Activated CD4-positive, alpha-beta T cell treated with anti-CD3 and anti-CD28 coated beads for 4 hours (primary cell): ENCODE measurements at places on chromosomes 7 and 10.

DNA sequence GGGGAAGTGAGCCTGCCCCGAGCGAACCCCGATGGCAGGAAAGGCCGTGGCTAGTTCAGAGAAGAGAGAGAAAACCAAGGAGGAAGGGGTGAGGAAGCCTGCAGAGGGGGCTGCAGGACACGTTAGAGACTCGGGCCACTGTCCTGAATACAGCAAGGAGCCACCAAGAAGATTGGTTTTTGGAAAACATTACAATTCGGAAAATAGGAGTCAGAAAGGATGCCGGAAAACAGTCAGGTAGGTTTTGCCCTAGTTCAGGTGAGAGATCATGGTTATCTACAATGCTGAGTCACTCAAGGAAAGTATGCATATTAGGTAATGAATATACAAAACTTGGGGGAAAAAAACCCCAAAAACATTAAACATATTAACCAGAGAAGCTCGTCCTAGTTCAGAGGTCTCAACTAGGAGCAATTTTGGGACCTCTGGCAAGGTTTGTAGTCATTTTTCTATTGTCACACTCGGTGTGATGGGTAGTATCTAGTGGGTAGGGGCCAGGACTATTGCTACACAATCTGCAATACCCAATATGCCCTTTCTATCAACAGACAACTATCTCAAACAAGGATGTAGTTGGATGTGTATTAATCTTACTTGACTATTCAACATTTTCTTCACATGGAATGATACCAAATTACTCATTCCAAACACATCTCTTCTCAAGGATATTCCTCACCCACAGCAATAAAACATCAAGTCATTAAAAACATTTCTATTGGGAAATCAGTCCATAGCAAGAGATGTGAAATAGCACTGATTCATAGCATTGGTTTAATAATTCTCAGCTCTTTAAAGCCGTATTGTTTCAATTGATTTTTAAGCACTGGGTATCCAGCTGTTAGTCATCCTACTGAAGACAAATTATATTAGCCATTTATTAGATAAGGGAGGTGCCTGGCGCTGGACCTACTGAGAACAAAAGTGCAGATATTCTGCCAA, 74.4 kb upstream of the RSU1 start:
- peak; percentile 57 for DNase-seq

DNA sequence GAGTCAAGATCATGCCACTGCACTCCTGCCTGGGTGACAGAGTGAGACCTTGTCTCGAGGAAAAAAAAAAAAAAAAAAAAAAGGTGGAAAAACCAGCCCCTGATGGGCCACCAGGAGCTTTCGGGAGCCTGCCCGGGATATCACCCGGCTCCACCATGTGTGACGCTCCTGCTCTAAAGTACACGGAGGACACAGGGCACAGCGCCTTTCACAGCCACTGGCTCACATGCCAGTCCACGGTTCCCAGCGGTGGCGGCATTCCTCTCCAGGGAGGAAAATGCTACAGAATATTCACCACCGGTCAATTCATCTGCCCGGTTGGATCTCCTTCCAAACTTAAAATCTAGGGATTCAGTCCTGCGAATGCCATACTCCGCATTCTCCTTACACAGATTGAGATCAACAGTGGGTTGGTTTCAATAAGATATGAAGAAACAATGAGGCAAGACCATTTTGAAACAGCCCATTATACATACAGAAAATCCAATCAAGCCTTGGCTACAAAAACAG, 81.2 kb downstream of the CTBP2 start:
- DNase-seq = no peak

- DNase-seq = no peak
Measured at GRCh38 chr10:107689323-107689722, 524.8 kb upstream of the SORCS1 start.

DNA sequence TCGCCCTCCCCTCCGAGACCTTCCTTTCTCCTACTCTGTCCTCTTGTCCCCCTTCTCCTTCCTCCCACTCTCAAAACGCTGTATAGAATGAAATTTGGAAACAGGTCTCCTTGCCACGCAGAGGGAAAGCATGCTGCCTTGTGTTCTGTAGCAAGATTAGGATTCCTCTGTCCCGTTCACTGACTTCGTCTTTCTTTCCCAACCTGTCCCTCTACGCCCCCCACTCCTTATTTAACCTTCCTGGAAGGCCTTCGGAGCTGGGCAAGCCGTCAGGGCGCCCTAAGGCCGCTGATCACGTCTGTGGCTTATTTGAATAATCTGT, 1.3 kb downstream of the HOXA9 start:
- no peak for DNase-seq

DNA sequence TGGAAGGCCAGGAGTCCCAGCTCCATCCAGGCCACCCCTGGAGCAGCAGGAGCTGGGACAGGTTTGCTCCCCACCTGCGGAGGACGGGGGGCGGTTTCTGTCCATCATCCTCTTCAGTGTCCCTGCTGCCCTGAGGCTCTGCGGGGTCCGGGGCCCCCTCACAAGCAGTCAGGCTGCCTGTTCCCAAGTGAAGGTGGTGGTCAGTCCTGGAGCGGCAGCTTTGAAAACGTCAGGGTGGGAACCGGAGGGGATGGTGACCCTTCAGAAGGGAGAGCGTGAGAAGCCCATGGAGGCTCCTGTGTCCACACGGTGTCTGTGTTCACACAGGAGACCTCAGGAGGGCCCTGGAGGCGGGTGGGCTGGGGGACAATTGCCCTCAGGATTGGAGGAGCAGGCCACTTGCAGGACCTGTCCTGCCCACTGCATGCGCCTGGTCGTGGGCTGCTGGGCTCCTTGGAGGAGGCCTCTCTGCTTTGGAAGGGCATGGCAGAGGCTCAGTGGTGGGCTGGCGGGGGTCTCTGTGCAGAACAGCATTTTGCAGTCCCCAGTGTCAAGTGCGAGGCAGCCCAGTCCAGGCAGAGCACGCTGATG, 49.3 kb upstream of the INPP5A start:
- no peak for DNase-seq

DNA sequence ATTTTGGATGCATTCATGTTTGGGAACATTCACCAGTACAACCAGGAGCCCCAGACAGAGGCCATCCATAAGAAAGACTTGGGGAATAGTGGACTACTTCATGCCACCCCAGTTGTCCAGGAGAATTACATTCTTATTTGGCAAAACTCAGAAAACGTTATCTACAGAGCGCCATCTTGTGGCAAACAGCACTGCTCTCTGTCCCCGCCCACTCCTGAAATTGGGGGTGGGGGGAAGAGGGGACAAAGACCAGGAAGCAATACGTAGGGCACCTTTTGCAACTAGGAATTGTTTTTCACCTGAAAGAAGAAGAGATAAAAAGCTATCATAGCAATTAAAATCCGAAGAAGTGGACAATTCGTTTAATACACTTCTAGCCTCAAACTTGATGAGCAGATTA, 134.6 kb upstream of the MGMT start:
- DNase-seq = no peak

GRCh38 chr7:1787241-1787640, 117.2 kb downstream of the ELFN1 start:
- DNase-seq = no peak

- no peak for DNase-seq
Measured at GRCh38 chr10:36507715-36508114, 617.7 kb upstream of the ANKRD30A start.

DNA sequence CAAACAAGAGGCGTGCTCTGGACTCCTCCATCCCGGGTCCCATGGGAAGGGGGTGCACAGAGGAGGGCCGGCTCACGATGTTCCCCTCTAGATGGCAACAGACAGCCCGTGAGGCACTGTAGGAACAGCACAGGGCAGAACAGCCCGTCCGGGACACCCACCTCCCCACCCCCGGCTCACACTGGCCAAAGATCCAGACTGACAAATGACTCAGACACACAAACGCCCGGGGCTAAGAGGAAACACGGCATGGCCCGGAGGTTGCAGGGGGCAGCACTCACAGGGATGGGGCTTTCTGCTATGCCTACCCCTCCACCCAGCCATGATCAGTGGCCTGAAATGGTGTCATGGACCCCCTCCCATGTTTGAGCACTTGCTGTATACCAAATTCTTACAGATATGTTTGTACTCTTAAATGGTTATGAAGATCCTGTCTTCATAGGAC, 4.9 kb upstream of the ELN start:
- no peak for DNase-seq

DNA sequence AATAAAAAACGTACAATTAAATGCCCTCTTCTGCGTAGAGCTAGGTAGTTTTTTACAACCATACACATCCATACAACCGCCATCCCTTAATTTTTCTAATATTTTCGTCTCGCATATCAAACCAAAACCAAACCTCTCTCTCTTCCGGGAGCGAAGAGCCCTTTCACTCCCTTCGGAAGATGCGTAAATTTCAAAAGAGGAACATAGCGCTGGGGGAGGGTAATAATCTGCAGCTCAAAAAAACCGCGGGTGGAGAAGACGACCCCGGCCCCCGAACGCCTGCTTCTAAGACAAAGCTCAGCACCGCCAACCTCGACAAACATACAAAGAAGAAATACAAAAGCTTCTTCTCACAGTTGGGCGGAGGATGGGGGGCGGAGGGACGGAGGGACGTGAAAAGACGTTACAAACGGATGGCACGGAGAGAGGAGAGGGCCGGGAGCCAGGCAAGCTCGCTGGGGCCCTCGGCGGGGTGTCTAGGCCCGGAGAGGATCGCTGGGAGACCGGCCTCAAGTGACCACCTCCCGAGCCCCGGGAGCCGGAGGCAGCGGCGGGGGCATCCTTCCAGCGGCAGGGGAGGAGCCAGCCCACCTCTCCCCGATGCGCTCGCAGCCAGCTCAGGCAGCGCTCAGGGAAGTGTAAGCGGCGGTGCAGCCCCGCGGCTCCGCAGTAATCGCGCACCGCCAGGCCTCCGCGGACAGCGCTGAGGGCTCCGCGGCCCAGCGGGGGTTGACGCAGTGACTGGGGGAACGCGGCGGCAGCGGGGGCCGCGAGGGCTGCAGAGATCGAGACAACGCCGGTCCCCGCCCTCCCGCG, 851 bp downstream of the MKRN1 start:
- peak; percentile 14 for DNase-seq

DNA sequence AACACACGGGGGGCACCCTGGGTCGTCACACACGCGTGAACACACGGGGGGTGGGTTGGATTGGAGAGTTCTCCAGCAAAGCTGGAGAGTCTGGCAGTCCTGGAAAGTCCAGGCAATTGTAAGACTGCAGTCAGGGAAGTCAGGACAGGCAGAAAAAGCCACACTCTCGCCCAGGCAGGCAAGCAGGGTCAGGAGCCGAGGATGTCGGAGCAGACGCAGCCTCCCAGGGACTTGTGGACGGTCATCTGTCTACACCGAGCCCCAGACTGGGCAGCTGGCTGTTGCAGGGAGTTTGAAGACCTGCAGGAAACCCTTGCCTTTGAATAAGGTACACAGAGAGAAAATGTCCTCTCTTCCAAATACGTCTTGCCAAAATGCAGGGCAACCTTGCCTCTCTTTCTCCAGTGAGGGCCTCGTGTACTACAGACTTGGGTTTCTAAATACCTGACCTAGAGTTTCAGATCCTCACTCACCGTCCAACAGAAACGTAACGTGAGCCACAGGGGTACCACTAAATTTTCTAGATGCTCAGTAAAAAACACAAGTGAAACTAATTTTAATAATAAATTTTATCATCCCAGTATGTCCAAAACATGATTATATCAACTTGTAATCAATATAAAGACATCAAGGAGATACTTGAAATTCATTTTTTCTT, 176.7 kb downstream of the ADARB2 start:
- no peak for DNase-seq

DNA sequence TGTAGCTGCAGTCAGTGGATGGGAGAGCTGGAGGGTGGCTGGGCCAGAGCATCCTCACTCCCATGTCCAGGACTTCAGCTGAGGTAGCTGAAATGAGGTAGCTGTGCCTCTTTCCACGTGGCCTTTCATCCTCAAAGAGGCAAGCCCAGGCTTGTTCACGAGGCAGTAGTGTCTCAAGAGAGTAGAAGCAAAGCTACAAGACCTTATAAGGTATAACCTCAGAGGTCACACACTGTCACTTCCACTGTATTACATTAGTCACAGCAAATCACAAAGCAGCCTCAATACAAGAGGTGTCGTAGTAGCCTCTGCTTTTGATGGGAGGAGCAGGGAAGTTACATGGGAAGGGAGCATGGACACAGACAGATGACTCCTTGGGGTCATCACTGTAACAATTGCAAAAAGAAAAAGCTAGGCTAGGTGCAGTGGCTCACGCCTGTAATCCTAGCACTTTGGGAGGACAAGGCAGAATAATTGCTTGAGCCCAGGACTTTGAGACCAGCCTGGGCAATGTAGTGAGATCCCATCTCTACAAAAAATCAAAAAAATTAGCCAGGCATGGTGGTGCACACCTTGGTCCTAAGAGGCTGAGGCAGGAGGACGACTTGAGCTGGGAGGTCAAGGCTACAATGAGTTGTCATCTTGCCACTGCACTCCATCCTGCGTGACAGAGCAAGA, 97.5 kb downstream of the SKIDA1 start:
- DNase-seq = no peak

GRCh38 chr10:35083242-35083641, 6.9 kb downstream of the CUL2 start:
- no peak for DNase-seq

GRCh38 chr10:71842422-71842821, 8.6 kb downstream of the PSAP start:
- DNase-seq = no peak

- DNase-seq = no peak
Measured at GRCh38 chr10:51072921-51073434, 1.3 kb upstream of the PRKG1 start.

GRCh38 chr10:114905450-114905849, 32.5 kb upstream of the TRUB1 start:
- no peak for DNase-seq

DNA sequence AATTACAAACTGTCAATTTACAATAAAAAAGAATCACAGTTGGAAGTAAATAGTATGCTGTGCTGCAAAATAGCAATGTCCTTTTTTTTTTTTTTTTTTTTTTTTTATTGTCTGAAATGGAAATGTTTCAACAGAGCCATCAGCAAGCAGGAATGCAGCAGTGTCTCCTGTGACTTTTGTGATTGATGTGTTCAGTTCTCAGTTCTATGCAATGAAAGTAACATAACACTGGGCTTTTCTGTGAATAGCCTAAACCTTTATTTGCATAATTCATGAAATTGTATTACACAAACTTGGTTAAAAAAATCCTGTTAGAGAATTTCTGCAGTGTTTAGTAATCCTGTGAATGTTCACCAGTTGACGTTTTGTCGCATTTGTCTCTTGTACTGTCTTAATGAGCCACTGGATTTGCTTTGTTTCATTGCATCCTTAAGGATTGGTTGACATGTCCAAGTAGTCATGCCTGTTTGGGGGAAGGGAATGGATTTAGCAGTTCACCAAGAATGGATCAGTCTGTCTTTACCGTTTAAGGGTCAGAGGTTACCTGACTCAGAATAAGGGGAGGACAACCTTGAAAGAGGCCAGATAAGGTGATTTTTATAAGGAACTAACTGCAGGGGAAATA, 192.7 kb downstream of the MLLT10 start:
- no peak for DNase-seq

- no peak for DNase-seq
Measured at GRCh38 chr10:130713135-130713534, 576.9 kb downstream of the GLRX3 start.

- DNase-seq = no peak
Measured at GRCh38 chr10:27911011-27911410, 87.9 kb downstream of the ODAD2 start.

- no peak for DNase-seq
Measured at GRCh38 chr7:39221901-39222300, 244.2 kb downstream of the POU6F2 start.

- no peak for DNase-seq
Measured at GRCh38 chr7:134684165-134684564, 37.5 kb downstream of the BPGM start.

GRCh38 chr10:48333856-48334255, 27.4 kb downstream of the MAPK8 start:
- DNase-seq = no peak

GRCh38 chr7:4670791-4671190, 11.3 kb upstream of the FOXK1 start:
- no peak for DNase-seq
